ENCODE measurements at places on chromosomes 1 and 21.

DNA sequence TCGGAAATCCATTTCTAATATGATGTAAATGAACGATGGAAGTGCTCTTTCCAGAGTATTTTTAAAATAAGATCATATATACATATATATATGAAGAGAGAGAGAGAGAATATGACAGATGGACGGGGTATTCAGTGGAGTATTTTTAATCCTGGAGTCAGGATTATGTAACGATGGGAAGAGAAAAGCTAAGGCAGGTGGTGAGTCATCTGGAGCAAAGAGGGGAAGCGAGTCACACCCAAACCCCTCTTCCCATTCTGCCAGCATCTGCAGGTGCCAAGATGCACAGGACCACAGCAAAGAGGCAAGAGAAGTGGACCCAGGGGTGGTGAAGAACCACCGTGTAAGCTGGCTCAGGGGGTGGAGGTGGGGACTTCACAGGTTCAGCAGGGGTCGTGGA lies 102.7 kb upstream of the GRIK3 start:
- DNase-seq: no peak

- DNase-seq: no peak
Observed at GRCh38 chr1:36492491-36492890, 9.8 kb upstream of the CSF3R start.

DNA sequence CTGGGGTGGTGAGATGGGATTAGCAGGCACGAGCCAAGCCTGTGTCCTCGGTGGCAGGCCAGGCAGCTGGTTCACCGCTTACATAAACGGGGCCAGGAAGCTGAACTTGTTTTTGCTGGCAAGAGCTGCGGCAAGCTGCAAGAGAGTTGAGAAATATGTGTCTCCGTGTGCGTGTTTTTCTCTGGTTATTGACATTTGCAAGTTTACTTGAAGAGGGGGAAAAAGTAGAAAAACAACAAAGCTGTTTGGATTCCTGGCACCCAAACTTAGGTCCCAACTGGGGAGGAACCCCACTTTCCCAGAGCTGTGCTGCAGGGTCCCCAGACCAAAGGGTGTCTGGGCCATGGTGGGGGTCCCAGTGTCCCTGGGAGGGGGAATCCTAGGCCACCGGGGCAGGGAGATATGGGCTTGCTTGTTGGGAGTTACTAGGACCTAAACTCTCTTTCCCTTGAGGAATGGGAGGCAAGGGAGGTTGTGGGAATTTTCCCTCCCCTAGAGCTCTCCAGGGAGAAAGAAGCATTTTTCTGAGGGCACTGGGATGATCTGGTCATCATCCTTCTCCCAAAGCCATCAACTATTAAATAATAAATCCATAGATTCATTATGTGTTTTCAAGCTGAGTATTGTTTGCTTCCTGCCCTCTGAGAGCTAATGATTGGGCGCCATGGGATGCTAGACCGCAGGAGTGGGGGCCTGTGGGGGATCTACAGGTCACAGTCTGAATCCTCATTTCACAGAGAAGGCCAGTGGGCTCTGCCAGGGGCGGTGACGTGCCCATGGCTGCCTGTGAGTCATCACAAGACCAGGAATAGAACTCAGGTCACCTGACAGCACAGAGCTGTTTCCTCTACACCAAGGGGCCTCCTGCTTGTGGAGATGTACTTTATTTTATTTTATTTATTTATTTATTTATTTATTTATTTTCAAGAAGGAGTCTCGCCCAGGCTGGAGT lies 14.8 kb downstream of the IL6R start:
- DNase-seq: peak; percentile 60

DNA sequence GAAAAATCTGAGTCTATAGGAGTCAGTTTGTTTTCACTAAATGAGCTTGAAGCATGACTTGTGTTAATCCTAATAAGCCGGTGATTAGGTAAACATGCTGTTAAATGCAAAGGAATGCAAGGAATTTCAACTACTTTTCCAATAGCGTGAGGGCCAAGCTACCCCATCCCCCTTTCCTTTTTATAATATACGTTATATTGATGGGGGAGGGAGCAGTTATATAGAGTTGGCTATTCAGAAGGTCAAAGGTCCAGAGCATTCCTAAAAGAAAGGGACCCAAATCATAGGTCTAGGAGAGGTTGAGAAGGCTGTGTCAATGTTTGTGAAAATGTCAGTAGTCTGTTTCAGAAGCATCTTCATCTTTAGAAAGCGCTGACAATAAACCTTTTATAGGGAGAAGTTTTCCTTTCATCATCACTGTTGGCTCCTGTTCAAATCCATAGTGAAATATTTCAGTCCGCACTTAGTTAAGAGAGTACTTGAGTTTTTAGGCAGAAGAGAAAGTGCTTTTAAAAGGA lies 3.8 kb downstream of the CCN1 start:
- DNase-seq: no peak

- DNase-seq: no peak
Observed at GRCh38 chr1:228987286-228987685, 252.0 kb downstream of the RHOU start.

- no peak for DNase-seq
Observed at GRCh38 chr1:56297904-56298303, 281.5 kb downstream of the PLPP3 start.

GRCh38 chr1:55600242-55600641 lies 385.1 kb upstream of the USP24 start:
- DNase-seq: no peak

- no peak for DNase-seq
Observed at GRCh38 chr1:114627107-114627506, 42.7 kb downstream of the DENND2C start.

DNA sequence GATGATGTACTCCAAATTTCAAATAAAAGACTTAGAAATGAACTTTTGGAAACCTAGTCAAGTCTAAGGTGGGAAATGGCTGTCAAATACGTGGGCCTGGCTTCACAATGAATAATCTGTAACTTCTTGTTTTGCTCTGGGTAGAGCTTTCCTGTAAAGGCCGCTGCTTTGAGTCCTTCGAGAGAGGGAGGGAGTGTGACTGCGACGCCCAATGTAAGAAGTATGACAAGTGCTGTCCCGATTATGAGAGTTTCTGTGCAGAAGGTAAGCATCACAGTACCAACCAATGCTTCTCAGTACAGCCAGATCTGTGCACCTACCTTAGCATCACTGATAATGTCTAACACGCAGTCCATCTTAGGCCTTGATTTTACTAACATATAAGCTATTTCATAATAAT lies 73.6 kb downstream of the TPR start:
- DNase-seq: no peak

DNA sequence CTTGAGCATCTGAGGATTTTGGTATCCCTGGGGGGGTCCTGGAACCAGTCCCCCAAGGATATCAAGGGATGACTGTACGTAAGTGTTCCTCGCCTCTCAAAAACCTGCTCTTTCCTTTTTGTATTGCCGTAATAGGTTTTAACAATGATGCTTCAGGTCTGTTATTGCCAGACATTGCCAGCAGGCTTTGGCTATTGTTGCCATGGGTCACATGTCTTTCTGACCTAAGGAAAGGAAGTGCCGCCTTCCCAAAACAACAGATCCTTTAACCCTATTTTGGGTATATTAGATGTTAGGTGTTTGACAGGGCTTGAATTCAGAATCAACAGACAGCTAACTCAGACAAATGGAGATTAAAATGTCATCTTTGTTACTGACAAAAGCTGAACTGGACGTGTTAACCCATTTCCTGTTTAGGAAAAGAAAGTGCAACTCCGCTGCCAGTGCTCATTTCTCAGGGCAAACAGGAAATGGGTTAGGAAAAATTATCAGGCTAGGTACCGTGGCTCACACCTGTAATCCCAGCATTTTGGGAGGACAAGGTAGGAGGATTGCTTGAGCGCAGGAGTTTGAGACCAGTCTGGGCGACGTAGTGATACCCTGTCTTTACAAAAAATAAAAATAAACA lies 12.4 kb upstream of the PRPF38B start:
- DNase-seq: no peak

DNA sequence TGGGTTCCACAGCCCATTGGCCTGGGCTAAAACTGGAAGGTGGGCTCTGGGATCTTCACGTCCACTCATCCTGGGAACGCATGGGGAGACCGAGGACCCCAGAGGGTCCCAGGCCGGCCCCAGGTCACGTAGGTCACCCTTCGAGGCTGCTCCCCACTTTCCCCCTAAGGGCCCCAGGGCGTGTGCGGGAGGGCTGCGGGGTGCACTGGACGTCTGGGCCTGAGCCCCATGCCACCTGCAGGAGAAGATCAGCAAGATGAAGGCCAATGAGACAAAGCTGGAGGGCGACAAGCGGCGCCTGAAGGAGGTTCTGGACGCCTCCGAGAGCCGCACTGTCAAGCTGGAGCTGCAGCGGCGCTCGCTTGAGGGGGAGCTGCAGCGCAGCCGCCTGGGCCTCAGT lies 12.5 kb downstream of the MFAP2 start:
- DNase-seq: no peak

GRCh38 chr21:45942755-45943629 lies 38.6 kb upstream of the COL6A1 start:
- no peak for DNase-seq

DNA sequence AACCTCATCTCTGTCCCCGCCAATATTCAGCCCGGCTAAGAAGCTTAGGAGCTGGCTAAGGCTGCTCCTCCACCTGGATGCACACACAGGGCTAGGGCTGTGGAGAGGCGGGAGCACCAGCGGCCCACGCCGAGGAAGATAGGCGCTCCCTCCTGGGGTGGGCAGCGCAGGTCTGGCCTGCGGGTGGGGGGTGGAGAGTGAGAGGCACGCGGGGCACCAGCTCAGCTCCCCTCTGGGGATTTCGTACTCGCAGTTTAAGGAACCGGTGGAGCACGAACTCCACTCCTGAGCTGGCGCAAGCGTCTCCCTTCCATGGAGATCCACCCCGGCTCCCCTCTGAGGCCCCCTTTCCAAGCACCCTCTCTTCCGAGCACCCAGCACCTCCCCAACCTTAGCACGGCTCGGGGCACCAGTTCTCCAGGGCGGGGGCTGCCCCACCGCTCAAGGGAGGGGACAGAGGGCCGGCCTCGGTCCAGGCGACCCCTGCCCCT lies 433 bp upstream of the KAZN start:
- no peak for DNase-seq

DNA sequence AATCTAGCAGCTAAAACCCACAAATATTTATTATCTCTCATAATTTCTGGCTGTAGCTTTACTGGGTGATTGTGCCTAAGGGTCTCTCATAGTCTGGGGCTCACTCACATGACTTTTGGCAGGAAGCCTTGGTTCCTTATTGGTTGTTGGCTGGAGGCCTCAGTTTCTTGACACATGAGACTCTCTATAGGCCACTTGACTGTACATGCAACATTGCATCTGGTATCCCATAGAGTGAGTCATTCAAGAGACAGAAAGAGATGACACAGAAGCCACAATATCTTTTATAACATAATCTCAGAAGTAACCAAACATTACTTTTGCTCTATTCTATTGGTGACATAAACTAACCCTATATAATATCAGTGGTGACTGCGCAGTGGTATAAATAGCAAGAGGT lies 128.5 kb upstream of the HNRNPU start:
- no peak for DNase-seq

DNA sequence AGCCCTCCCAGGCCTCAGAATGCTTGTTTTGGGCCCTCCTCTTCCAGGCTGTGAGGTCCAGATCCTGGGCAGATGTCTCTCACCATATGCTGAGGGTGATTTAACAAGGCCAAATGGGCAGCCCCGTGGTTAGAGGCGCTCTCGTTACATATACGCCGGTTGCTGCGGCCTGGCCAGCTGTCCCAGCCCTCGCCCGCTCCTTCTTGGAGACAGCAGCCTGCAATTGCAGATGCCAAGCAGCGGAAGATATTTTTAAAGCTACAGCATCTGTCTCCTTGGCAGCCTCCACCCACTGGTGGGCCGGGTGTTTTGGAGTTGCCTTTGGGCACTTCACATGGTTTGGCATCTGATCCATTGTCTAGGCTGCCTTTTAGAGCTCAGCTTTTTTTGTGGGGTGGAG lies 178.8 kb upstream of the NFIA start:
- DNase-seq: no peak

GRCh38 chr1:188249811-188250210 lies 1421.1 kb downstream of the PLA2G4A start:
- DNase-seq: no peak

GRCh38 chr1:37325509-37326437 lies 148.6 kb upstream of the ZC3H12A start:
- no peak for DNase-seq

DNA sequence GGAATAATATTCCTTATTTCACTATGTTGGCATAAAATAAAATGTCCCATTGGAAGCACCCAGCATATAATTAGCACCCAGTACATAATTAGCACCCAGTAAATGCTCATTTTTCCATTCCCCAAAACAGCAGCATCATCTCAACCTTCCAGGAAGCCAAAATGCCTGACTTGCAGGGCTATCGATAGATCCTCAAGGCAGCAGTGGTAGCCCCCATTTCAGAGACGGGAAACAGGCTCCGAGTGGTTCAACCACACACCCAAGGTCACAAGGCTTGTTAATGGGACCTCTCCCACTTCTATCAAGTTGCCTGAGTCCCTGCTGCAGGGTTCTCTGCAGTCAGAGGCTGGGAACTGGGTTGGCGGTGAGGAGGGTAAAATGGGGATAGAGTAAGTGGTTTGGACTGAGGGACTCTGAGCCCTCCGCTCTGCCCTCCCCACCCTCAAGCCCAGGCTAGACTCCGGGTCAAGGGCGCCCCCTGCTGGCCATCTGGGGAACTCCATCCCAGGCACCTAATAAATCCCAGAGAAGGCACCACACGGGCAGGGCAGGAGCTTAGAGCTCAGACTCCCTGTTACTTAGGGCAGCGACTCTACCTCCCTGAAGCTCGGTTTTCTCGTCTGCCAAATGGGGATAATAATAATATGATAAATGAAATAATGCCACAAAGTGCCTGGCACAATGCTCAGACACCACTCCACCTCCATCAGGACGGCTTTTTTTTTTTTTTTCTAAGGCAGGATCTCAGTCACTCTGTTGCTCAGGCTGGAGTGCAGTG lies 21.9 kb upstream of the LAPTM5 start:
- peak; percentile 85 for DNase-seq

DNA sequence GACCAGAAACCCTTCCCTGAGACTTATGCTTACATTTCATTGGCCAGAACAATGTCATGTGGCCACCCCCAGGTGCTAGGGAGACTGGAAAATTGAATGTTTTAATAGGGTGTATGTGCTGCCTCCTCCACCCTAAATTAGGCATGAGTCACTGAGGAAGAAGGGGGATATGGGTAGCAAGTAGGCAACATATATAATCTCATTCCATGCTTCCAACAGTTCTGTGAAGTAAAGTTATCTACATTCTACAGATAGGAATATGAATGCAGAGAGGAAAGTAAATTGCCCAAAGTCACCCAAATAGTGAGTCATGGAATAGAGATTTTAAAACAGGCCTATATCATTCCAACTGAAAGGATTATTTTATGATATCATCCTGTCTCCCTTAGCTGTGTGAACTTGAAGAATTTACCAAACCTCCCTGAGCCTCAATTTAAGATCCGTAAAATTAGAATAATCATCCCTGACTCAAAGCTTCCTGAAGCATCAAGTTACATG lies 168.6 kb upstream of the FGGY start:
- no peak for DNase-seq

GRCh38 chr21:45316871-45317397 lies 29.2 kb upstream of the POFUT2 start:
- DNase-seq: no peak

DNA sequence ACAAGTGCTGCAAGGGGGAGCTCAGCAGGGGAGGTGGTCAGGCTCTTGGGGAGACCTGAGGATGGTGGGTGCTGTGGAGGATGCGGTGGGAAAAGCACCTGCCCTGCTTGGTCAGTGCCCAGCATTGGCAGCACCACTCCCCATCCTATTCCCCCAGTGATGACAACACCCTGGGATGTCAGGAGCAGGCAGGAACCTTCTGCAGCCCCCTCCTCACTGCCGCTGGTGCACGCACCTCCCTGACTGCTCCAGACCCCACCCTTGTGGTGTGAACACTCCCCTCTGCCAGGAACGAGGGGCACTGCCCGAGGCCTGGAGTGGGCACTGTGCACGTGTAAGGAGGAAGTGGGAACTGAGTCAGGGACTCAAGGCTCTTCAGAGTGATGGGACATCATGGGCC lies 12.5 kb downstream of the TMPRSS3 start:
- DNase-seq: no peak

All from germinal center (tissue), 1 donor.